HS-5 (cell line): ENCODE measurements at places on chromosomes 16 and 17.

- no peak for DNase-seq
Observed at GRCh38 chr17:57881783-57882351, 32.0 kb upstream of the MRPS23 start.

- no peak for DNase-seq
Observed at GRCh38 chr16:67822511-67822910, 15.8 kb downstream of the TSNAXIP1 start.

GRCh38 chr17:66689221-66689620 is 145.7 kb upstream of the CACNG5 start:
- DNase-seq, result no peak

GRCh38 chr16:87320510-87321227 is 3.5 kb upstream of the C16orf95 start:
- DNase-seq, result no peak

DNA sequence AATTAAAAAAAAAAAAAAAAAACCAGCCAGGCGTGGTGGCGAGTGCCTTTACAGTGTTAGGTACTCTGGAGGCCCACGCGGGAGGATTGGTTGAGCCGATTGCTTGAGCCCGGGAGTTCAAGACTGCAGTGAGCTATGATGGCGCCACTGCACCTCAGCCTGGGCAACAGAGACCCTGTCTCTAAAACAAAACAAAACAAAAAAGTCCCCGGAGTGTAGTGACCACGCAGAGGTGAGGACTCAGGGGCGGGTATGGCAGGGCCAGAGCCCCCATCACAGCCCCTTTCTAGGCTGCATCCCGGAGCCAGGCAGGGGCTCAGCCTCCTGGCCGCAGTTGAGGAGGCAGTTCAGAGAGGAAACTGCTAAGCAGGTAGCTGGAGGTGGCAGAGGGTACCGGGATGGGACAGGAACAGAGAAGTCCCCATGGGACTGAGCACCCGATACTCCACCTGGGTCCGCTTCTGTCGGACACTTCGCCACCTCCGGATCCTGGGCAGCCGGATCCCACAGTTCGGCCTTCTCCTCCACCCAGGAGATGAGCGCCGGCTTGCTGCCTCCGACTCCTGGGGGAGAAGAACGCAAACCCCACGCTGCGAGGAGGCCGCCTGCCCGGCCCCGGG is 800 bp downstream of the ZNF747 start:
- DNase-seq, result no peak

DNA sequence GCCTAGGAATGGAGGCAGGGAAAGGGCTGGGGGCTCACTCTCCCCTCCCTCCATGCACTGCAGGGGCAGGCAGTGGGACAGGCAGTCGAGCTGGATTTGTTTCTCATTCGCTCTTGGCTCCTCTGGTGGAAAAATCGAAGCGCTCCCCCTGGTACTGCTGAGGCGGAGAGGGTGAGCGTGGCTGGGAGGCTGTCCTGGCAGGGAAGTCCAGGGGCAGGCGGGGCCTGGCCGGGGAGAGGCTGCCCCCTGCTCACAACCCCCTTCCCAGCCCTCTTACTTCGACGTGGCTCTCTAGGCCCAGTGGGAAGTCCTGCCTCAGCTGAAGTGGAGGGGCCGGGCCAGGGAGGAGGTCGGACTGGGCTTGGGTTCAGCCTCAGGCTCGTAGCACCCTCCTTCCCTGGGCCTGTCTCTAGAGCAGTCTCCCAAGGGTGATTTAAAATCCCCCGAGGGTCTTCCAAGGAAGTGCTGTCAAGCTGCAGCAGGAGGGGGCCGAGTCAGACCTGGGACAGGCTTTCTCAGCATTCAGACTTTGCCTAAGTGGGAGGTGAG is 16.5 kb upstream of the TMEM92 start:
- no peak for DNase-seq

DNA sequence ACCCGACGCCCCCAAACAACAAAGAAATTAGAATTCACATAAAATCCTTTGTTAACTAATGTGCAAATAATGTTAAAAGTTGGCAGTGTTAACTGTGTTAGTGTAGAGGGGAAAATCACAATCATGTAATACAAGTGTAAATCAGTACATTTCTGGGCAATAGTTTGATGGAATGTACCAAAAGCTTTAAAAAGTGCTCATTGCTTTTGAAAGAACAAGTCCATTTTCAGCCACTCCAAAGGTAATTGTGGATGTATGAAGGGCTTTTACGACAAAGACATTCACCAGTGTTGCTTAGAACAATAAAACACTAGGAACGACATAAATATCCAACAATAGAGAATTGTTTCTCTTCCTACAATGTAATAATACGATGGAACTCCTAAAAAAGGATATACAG is 9.1 kb downstream of the GLOD4 start:
- no peak for DNase-seq

DNA sequence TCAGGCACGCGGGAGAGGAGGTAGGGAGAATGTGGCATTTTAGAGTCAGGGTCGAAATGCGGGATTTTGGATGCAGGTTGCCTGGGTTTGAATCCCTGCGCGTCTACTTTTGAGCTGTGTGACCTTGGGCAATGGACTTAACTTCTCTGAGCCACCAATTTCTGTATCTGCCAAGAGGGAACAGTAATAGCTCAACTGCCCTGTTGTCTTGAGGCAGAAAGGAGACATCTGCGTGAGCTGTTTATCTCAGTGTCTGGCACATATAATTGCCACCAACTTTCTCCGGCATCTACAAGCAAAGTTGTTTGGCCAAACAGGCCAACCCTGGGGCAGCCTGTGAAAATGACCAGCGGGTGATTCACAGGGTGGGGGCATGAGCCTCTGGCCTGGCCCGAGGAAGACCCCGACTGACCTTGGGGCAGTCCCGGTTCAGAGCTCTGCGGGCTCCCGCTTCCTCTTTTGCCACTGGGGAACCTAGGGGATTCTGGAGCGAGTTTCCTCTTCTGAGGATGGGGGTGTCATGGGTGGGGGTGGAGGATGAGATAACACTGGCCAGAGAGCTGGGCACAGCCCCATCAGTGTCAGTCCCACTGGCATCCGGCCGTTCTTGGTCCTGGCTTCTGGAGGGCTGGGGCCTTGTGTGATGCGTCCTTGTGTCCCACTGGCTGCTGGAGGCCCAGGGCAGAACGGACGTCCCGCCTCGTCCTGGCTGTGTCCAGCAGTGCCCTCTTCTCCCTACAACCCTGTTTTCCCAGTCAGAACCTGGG is 1.3 kb downstream of the SNN start:
- DNase-seq, result no peak

- no peak for DNase-seq
Observed at GRCh38 chr17:64150237-64151015, 20.5 kb upstream of the ERN1 start.

DNA sequence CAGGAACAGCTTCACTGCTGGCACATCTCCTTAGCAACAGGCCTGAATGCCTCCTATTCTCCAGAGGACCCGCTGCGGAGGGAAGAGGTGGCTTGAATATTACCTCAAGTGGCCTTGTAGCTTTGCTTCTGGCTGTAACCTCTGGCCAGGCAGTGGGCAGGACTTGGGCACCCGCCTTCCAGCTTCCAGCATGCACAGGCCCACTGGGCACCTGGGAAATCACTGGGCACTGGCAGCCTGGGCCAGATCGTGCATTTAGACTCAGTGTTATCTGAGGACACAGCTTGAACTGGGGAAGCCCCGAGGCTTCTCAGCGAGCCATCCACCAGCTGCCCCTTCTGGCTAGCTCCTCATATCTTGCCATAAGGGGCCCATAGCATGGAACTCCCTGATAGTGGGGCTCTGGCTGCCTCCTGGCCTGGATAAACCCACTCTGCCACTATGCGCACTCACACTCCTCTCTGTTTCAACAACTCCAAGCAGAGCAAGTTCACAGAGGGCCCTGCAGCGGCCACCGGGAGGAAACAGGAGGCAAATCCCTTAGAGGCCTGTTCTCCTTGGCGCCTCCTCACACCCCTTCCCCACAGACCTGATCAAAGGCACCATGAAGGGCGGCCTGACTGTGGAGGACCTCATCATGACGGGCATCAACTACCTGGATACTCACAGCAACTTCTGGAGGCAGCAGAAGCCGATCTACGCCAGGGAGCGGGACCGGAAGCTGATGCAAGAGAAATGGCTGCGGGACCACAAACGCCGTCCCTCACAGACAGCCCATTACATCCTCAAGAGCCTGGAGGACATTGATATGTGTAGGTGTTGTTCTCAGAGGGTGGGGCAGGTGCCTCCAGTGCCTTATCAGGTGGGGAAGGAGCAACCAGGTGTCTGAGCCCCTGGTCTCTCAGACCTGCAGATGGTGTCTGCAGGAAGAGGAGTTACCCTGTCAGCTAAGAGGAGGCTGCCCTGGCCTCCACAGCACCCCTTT is 7.8 kb downstream of the ODAD4 start:
- DNase-seq, result no peak

- no peak for DNase-seq
Observed at GRCh38 chr16:21701271-21701670, 37.5 kb downstream of the OTOA start.

GRCh38 chr17:79473876-79474440 is 136.9 kb downstream of the RBFOX3 start:
- no peak for DNase-seq

DNA sequence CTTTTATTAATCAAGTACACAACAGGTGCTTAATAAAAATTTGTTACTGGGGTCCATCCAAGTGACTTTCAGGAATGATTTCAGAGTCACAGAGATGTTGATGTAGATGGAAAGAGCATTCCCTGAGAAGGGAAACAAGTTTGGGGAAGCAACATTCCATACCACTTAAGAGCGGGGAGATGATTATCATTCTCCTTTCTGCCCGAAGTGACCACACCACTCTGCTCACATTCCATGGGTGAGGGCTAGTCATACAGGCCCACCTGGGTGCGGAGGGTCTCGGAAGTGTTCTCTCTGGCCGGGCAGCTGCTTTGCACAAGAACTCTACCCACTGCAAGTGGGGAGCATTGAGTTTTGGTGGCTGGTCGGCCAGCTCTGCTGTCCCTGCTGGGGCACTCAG is 231.4 kb downstream of the SNX29 start:
- no peak for DNase-seq

DNA sequence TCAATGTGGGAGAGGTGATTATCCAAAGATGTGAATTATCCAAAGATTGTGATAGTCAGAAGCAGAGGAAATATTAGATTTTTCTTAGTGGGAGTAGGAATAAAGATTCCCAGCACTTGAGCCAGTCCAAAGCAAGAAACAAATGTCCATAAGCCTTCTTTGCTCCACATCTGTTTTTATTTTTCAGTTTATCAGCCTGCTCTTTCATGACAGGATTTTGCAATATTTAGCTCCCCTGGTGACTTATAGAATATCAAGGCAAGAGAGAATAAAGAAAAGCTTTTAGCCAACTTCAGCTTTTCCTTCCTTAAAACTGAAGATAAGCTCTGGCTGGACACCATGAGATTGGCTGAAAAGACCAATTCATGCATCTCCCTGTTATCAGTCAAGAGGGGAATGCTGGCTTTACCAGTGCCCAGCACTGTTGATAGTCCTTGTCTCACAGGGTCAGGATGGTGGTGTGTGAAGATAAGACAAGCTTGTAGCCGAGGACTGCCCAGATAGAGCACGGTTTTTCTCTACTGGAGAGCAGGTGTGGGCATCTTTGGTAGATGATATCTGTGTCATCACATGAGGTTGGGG is 706.5 kb downstream of the KCNJ2 start:
- no peak for DNase-seq

- no peak for DNase-seq
Observed at GRCh38 chr17:50144845-50145531, 5.5 kb downstream of the PPP1R9B start.

- DNase-seq, result no peak
Observed at GRCh38 chr16:1012135-1012534, 30.6 kb downstream of the SOX8 start.

DNA sequence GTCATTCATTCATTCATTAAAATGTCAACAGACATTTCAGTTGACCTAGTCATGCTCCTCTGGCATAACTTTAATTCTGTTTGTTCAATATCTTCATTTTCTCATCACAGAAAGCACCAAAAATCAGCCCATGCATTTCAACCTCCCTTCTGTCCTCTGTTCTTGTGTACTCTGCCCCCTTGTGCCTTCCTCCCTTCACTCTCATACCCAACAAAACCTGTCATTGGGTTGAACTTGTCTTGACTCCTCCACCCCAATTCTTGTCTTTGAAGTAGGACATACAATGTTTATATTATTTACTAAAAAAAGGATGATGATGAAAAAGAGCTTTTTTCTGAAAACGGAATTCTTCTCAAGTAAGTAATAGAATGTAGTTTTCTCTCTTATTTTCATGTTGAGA is 43.8 kb downstream of the COX10 start:
- DNase-seq, result no peak

DNA sequence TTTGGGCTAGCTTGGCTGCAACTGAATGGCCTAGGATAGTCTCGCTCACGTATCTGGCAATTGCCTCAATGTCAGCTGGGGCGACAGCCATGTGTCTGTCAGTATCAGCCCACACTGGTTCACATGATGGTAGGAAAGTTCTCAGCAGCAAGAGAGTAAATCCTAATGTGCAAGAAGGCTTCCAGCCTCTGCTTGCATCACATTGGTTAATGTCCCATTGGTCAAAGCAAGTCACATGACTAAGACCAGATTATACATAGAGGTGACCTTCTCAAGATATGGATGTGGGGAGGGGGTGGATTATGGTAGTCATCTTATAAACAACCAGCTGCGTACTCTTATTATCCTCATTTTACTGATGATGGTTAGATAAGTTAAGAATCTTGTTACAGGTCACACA is 31.0 kb downstream of the CHP2 start:
- no peak for DNase-seq

DNA sequence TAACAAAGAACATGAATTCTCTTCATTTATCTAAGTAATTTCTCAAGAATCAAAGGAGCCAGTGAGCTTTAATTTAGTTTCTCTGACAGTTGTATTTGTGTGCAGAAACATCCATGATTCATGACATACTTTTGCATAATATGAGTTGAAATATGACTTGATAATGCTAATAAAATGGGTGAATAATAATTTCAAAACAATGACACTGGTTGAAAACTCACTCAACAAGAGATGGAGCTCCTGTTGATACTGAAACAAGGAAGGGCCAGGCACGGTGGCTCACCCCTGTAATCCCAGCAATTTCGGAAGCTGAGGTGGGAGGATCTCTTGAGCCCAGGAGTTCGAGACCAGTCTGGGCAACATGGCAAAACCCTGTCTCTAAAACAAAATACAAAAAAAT is 147.0 kb downstream of the MAP2K6 start:
- no peak for DNase-seq

DNA sequence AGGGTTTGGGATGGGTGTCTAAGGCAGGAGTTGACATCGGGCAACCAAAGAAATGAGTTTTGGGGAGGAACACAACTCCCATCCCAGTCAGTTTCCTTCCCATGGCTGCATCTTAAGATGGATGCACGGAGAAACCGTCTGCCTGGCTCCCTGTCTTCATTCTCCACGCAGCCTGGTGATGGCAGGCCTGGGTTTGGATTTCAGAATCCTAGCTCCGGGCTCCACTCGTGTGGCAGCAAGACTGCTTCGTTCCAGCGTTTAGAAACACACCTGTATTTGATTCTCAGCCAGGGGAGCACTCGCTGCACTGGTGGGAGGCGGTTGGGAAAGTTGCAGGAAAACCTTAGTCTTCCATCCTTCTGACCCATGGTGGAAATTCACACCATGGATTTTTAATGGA is 141.1 kb downstream of the RAB11FIP4 start:
- DNase-seq, result no peak

DNA sequence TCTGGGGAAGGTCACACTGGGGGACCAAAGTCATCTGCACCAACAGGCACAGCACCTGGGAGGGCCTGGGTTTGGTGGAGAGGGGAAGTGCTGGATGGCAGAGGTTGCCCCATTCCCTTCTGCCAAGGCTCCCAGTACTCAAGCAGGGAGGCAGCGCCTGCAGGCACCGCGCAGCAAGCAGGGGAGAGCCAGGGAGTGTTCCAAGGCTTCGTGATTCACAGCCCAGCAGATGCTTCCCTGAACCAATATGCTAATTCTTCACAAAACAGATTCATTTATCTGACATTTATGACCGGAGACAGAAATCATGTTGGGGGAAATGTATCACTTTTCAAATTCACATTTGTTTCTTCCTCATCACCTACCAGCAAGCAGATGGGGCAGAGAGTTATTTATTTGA is 13.4 kb upstream of the CDH5 start:
- DNase-seq, result no peak
